ENCODE measurements at places on chromosomes 12 and 14.

- no peak for DNase-seq
Measured at GRCh38 chr12:79451978-79452377, 238.8 kb downstream of the PAWR start.

DNA sequence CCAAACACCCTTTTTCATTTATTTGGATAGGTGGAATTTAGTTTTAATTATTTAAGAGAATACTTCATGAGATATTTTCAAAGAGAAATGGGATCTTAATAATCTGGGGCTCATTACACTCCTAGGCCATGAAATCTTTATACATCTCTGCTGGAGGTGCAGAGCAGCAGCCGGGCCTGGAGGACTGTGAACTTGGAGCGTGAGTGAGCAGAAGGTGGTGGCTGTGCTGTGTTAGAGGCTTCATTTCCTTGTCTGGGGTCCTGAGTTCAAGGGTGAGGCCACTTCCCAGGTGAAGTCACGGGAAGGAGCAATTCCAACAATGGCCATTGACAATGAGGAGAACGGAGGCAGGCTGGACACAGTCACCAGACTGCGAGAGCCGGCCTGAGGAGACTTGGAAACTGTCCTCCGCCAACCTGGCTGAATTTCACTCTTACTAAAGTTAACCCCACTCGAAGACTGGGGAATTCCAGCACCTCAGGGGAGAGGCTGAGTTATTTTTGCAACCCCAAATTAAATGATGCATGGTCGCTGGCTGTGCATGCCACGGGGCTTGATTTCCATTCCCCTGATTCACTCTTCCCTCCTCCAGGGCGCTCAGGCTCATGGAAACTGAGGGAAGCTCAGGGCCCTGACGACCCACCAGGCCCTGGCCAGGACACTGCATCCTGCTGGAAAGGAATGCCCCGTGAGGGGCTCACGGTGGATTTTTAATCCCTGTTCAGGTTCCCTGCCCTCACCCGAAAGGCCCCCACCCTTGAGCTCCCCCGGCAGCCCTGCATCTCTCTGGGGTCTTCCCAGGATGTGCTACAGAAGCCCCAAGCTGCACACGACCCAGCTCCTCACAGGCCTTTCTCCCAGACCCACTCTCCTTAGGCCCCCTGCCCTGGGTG, 22.6 kb upstream of the TRAF3 start:
- no peak for DNase-seq

GRCh38 chr12:92629349-92630065, 73.3 kb upstream of the PLEKHG7 start:
- no peak for DNase-seq

DNA sequence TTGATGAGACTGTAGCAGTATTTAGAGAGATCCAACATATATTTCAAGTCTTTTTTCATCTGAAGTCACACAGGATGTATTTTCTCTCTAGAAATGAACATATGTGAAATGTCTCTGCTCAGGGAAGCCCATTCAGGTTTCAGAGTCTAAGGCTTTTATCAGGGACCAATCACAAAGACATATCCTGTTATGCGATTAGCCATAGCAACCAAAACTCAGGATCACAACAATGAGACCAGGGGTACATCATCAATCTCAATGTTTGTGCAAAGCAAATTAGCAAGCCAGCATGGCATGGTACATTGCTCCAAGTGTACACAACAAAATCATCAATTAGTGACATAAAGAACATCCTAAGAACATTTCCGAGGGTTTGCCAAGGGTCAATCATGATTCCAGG, 99.2 kb upstream of the AMN1 start:
- no peak for DNase-seq

DNA sequence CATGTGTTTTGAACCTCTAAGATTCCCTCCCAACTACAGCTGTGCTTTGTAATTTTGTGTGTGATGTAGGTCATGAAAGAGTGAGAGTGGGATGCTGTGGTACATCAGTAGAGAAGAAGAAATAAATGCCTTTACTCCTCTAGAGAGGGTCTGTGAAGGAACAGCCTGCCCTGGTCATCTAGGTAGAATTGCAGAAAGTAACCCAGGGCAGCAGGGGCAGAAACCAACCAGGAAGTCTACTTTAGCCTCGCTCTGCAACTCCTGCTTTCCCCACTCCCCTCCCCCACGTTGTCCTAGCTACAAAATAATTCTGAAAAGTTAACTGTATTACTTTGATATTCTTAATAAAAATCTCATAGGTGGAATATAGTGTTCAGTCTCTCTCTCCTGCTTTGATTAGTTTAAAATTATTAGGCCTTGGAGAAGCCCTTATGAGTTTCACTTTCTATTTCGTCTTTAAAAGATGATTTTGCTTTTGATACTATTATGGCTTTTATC, 7.5 kb downstream of the TBK1 start:
- DNase-seq, result no peak

GRCh38 chr14:99579903-99580571, 24.0 kb downstream of the CCDC85C start:
- no peak for DNase-seq

DNA sequence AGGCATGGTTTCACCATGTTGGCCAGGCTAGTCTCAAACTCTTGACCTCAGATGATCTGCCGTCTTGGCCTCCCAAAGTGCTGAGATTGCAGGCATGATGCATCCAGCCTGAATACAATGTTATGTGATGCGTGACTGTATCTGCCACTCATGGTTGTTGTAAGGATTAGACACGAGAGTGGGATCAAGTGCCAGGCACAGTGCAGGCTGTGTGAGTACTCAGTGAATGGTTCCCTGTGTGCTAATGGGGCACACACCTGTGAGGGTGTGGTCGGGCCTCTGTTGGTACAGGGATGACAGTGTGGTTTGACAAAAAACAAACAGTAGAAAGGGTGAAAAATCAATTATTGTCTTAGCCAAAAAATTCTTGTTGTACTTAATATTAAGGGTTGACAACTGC, 61.8 kb downstream of the TECPR2 start:
- DNase-seq, result no peak

DNA sequence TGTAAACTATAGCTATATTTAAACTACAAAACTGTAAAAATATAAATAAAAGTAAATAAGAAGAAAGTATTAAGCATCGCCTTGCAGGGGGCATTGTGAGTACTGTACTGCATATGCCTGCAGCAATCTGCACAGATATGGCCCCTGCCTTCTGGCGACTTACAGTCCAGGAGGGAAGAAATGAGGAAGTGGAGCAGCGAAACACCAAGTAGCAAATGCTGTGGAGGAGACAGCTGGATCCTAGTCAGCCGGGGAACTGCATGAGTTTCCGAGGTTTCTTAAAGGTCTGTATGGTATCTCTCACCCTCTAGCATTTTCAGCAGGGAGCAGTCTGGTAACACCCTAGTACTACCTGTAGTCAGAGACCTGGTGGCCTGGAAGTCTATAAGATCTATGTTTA, 256.9 kb downstream of the CACNA1C start:
- no peak for DNase-seq

DNA sequence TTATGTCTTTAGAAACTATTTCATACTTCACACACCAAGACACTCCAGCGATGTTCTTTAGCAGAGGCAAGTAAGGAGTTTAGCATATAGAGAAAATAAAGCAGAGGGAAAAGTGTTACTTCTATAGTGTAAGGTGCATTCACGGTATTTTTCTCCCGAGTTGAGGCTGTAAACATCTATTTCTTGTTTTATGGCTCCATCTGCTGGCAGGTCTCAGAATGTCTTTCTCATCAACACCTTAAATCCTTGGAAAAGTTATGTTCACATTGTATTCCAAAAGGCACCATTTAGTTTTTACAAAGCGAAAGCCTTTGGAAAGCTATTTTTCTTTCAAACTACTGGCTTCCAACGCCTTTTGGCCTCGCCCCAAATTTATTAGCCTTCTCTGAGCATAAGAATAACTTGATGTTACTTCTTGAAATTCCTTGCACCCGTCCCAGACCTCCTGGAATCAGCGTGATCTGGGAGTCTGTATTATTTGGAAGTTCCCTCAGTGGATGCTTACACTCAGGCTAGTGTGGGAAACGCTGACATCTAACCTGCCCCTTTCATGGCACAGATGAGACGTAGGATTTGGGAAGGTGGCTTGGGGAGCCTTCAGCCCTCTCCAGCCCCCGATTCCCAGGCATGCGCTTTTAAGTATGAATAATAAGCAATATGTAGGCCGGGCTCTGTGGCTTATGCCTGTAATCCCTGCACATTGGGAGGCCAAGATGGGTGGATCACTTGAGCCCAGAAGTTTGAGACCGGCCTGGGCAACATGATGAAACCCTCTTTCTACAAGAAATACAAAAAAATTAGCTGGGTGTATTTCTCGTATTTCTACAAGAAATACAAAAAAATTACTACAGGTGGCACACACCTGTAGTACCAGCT, 1.9 kb upstream of the PIWIL1 start:
- DNase-seq, result no peak

DNA sequence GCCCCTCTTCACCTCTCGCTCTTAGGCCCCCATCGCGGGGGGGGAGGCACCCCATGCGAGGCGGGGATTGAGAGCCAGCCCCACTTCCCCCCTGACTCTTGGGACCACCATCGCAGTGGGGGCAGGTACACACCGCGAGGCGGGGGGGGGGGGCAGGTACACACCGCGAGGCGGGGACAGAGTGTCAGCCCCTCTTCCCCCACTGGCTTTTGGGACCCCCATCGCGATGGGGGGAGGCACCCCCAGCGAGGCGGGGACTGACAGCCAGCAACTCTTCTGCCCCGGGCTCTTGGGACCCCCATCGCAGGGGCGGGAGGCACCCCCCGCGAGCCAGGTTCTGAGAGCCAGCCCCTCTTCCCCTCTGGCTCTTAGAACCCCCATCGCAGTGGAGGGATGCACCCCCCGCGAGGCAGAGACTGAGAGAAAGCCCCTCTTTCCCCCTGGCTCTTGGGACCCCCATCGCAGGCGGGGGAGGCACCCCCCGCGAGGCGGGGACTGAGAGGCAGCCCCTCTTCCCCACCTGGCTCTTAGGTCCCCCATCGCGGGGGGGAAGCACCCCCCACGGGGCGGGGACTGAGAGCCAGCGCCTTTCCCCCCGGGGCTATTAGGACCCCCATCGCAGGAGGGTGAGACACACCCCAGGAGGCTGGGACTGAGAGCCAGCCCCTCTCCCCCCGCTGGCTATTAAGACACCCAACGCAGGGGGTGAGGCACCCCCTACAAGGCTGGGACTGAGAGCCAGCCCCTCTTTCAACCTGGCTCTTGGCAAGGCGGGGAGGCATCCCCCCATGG, 196.5 kb upstream of the PZP start:
- no peak for DNase-seq

- DNase-seq, result no peak
Measured at GRCh38 chr12:54259194-54260011, 20.5 kb downstream of the CBX5 start.

GRCh38 chr12:102633981-102634605, 153.7 kb upstream of the IGF1 start:
- DNase-seq, result no peak

DNA sequence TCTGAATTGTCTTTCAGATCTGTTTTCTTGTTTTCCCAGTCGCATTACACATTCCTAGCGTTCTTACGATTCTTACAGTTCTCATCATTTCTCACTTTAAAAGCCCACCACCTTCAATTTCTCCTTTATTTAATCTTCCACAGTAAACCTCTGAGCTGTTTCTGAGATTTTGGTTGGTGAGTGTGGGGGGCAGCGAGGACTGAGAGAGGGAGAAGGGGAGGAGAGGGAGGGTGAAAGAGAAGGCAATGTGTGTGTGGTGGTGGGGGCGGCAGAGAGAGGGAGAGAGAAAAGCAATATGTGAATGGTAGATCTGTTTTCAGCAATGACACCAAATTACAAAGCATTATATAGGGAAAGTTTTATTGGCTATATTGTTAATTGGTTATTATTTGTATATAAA, 282.6 kb downstream of the SOX5 start:
- no peak for DNase-seq

DNA sequence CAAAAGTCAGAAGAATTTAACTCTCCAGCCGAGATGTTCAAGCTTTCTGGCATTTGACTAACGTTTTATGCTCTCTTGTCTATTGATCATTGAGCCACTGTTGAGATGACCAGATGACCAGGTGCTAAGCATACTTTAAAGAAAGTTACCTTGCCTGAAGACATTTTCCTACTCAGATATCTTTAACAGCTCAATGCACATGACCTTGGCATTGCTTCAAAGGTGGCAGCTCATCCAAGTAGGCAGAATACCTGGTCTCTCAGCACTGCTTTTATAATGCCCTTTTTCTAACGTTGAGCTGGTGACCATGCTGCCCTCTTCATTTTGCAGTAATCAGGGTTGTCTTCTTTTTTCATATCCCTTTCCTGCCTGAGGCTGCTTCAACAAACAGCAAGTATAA, 358.1 kb downstream of the RAD51B start:
- no peak for DNase-seq

DNA sequence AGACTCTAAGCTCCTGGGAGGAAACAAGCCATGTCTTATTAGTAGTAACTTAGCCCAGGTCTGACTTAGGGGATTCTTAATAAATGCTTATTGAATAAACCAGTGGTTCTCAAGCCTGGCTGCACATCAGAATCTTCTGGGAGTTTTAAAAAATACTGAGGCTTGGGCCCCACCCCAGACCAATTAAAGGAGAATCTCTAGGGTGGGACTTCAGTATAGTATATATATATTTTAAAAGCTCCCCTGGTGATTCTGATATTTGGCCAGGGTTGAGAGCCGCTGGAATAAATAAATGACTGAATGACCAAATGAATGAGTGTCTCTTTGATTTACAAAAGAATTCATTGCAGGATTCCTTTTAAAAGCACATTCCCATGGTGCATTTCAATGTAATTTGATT, 151.5 kb upstream of the GSC start:
- DNase-seq, result no peak

GRCh38 chr14:88935083-88935482, 110.6 kb downstream of the TTC8 start:
- no peak for DNase-seq

DNA sequence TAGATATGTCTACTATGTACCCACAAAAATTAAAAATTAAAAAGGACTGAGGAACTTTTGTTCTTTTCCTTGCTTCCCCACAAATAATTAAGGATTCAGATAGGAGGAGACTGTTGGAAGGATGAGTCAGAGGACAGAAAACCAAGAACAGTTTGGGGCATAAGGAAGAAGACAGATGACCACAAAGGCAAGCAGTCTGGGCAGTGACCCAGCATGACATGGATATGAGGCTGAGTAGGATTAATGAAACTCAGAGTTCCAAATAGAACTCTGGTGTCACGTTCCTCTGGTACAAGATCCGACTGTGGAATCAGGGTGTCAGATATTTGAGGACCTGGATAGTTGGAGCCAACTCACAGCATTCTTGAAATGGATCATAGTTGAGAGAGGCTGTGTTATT, 89.3 kb upstream of the SLC38A4 start:
- DNase-seq, result no peak

DNA sequence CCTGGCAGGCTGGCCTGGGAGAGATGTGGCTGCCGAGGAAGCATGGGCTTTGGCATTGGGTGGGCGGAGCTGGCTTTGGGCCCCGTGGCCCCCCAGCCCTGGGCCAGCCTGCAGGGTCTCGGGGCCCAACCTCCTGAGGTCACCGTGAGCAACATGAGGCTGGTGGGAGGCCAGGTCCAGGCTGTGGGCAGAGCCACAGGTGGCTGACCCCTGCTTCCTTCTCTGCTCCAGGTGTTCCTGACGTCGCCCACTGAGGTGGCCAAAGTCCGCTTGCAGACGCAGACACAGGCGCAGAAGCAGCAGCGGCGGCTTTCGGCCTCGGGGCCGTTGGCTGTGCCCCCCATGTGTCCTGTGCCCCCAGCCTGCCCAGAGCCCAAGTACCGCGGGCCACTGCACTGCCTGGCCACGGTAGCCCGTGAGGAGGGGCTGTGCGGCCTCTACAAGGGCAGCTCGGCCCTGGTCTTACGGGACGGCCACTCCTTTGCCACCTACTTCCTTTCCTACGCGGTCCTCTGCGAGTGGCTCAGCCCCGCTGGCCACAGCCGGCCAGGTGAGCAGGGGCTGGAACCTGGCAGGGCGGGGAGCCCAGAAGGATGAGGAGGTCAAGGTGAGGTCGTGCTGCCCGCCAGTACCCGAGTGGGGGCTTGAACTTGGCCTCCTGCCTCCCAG, 5.5 kb downstream of the SLC25A47 start:
- DNase-seq, result no peak
